ENCODE measurements at places on chromosomes 1 and 21.

GRCh38 chr1:29777522-29777921 is 541.2 kb downstream of the PTPRU start:
- DNase-seq, result no peak

- no peak for DNase-seq
Measured at GRCh38 chr1:201302163-201303152, 19.2 kb downstream of the PKP1 start.

DNA sequence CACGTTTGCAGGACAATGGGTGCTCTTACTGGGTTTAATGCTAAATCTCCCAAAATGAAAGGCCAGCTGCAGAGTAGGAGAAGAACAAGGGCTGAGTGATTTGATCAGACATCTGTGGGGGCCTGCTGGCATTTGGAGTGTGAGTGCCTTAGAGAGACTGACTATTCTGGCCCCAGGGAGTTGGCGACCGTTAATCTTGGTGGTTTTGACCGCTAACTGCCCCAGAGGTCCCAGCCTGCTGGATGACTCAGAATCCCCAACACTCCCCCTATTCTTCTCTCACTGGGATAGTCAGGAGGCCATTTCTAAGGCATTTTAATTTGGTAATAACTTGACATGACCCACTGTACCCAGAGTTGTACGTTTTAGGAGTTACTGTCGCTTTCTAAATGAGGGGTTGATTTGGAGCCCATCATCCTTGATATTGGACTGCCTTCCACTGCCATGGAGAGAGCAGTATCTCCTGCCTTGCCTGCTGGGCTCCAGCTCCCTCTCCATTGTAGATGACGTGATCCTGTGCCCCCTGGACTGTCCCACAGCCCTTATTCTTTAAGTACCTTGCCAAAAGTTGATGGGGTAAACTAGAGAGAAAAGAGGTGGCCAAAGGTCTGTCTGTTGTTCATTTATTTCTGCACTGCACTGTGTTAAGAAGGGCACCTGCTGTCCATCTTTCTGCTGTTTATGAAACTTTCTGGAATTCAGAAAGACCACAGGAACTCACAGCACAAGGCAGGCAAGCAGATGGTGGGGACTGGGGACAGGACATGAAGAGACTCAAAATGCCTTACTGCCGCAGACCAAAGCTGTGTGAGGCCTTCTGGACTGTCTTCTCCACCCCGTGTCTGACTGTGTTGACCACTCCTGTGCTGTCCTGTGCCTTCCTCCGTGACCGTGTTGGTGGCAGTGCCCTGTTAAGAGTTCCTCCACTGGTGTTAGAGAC is 98.2 kb upstream of the ARTN start:
- no peak for DNase-seq

GRCh38 chr1:59271561-59272260 is 25.2 kb upstream of the FGGY start:
- DNase-seq, result no peak

GRCh38 chr1:83960669-83961277 is 38.2 kb downstream of the TTLL7 start:
- DNase-seq, result no peak

DNA sequence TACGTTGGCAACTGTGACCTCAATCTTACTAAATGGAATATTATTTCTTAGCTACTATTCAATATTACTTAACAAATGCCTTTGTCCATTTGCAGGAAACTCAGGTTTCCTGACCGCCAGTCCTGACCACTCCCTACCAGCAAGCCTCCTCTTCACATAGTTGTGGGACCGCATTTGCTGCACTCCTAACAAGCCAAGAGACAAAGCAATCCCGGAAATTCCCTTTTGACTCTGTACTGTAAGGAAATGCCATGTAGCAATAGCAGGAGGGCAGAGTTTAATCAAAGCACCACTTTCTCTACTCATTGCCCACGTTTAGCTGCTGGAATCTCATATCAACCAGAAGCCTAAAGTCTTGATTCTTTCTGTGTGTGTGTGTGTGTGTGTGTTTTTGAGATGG is 28.1 kb upstream of the ACBD6 start:
- no peak for DNase-seq

DNA sequence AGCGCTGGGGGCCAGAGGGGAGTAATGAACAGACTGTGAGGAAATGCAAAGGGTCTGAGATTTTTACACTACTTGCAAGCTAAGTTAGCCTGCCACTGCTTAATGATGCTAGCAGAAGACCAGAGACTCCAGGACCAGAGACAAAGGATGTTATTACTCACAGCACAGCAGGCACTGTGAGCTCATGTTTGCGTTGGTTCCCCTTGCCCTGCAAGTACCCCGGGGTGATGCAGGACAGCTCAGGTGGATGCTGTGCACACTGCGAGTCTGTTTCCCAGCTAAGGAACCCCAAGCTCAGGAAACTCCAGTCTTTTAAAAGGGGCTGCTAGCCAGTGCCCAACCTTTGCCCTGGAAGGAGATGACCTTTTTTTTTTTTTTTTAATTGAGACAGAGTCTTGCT is 1.2 kb downstream of the FHAD1 start:
- no peak for DNase-seq

- no peak for DNase-seq
Measured at GRCh38 chr1:207103892-207104373, at the start of gene C4BPA. Gene C4BPA, plus strand, starts transcription at chr1:207104233. Its CDS starts 8,793 bp downstream, at chr1:207113026.

All from COR-L47 (cell line).